ENCODE measurements at places on chromosomes 6 and 20.

DNA sequence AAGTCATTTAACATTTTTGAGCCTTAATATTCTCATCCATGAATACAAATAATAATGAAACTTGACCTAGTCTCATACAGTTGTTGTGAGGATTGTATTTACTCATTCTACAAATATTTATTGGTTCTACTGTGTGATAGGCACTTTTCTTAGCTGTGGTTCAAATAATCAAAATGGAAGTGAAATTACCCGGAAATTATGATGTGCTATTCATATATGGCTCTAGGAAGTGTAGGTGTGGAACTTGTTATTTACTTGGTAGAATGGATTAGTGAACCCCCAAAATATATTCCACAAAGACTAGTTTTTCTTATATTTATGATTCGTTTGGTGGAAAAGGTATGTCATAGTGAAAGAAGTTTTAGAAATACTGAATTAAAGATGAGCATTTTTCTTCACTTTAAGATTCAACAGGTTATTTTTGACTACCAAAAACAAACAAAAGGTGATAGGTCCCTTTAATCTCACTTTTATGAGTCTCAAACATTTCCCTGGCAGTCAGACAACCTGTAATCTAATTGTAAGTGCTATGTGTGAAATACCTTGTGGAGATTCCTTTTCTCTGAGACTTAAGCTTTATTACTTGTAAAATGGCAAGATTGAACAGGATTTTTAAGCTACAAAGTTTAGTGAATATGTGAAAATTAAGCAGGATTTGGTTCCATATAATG lies 77.8 kb downstream of the STXBP5 start:
- DNase-seq = no peak

GRCh38 chr20:12467758-12468157 lies 541.0 kb upstream of the SPTLC3 start:
- no peak for DNase-seq

DNA sequence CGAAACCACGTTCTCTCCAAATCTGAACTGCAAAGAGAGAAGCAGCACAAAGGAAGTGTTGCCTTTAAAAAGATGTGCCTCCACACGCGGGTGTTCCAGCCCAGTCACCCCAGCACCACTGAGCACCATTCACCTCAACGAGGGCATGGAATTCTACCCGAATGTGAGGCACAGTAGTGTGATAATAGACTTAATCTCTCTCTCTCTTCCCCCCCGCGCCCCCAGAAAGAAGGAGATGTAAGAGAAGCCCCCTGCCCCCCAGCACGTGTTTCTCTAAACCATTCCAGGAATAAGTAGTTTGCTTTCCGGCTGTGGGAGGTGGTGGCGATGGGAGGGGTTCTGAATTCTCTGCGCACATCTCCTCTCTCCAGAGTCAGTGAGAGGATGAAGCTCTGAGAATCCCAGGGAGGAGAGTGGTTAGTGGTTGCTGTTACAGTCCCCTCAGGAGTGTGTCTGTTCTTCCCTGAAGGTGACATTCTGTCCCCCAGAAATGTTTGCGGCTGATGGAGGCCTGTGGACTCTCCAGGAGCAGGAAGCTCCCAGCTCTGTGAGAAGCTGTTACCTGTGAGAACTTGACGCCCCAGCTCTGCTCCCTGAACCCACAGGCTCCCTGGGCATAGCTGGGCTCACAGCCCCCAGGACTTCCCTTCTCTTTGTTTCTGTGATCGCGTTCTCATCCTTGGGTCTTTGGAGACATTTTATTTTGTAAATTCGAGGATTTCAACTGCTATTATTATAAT lies 23.5 kb upstream of the IRF4 start:
- no peak for DNase-seq

GRCh38 chr20:41978246-41978790 lies 360.1 kb upstream of the CHD6 start:
- no peak for DNase-seq

- DNase-seq = no peak
Measured at GRCh38 chr6:25981568-25982263, 19.1 kb downstream of the TRIM38 start.
